HCEC 1CT (cell line): ENCODE measurements at places on chromosomes 16 and 17.

DNA sequence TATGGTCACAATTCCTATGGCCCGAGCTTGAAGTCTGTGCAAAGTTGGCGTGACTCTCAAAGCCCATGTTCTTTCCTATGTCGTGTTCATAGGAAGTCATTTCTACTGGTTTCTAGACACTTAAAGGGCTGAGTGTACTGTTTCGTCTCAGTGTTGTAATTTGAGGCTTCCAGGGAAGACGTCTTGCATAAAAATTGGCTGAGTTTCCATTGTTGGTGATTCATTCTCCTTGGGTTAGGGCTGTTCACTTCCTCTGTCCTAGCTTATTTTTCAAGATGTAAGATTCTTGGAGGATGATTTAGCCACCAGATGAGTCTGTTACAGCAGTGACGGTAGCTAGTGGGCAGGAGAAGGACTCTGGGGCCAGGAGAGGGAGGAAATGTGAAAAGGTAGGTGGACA is 43.1 kb downstream of the PIK3R5 start:
- DNase-seq = peak; percentile 48

DNA sequence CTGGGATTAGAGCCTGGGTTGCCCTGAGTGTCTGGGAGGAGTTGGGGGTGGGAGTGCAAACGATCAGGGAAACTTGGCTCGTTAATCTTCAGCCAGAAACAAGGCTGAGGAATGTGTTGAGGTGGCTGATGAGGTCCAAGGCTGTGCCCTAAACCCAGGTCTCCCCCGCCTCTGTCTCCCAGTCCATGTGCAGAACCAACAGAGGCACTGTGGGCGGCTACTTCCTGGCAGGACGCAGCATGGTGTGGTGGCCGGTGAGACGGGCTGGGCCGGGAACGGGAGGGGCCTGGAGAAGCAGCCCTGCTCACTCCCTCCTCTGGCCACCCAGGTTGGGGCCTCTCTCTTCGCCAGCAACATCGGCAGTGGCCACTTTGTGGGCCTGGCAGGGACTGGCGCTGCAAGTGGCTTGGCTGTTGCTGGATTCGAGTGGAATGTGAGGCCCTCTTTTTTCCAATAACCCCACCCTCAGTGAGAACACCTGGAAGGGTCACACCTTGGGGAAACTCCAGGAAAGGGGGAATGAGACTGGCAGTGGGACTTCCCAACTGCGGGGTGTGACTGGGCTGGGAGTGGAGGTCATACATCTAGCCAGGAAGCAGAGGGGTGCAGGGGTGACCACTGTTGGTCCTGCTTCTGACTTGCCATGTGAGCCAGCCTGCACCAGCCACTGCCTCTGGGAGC is 1.7 kb downstream of the SLC5A2 start:
- DNase-seq = no peak

GRCh38 chr16:57645691-57646387 is 17.4 kb downstream of the ADGRG1 start:
- DNase-seq = peak; percentile 10

- DNase-seq = no peak
These were observed 191.1 kb downstream of the CHD9NB start for GRCh38 chr16:52861614-52862022.

GRCh38 chr17:70563281-70563820 is 394.0 kb downstream of the KCNJ2 start:
- DNase-seq = no peak

- DNase-seq = peak; percentile 73
These were observed 14.2 kb upstream of the HAPSTR1 start for GRCh38 chr16:9077091-9077809.

GRCh38 chr17:42184713-42185620 is at the start of gene HCRT:
Gene HCRT, minus strand, starts transcription at chr17:42185452. Its CDS starts 87 bp downstream, at chr17:42185365.
- no peak for DNase-seq
